ENCODE measurements at places on chromosomes 16 and 17. TPM values are rescaled to one million over a fixed set of nuclear protein-coding genes. Genes with fewer than 3 reads are reported as not detected.

GRCh38 chr16:22284637-22285036 is 12.6 kb upstream of the POLR3E start:
- peaks cover 9% of the 10 kb centered on the region for H3K4me1 ChIP-seq
- peaks cover 30% of the 10 kb centered on the region for H3K36me3 ChIP-seq
- peak overlapping the region; percentile 59 for H3K27ac ChIP-seq
- H3K4me3 ChIP-seq: no peak overlapping the region

DNA sequence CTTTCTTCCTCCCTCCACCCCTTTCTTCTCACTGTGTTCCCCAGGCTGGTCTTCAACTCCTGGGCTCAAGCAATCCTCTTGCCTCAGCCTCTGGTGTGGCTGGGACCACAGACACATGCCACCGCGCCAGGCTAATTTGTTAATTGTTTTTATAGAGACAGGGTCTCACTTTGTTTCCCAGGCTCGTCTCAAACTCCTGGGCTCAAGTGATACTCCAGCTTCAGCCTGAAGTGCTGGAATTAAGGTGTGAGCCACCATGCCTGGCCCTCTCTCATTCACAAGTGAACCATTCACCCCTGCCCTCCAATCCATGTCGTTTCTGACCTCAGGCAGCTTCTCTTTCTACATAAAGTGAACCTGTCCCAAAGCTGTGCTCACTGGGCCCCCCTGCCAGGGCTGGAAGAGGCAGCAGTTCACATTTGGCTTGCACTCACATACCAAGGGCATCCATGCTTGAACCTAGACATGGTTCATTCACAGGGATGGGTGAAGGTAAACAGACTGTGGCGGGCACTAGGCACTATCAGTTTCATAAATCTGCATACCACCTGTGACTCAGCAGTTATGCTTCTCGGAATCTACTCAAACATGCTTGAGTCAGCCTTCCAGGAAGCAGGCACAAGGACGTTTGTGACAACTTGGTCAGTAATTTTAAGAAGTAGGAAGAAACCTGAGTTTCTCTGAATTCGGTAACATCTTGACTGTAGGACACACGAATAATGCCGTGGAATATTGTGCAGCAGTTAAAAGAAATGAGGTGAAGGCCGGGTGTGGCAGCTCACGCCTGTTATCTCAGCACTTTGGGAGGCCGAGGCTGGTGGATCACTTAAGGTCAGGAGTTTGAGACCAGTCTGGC is 6.0 kb upstream of the RNF213 start:
- H3K27me3 ChIP-seq: no peaks in the 10 kb centered on the region
- DNase-seq: no peak
- peak overlapping the region; percentile 12 for H3K4me3 ChIP-seq
- peaks cover 2% of the 10 kb centered on the region for H3K36me3 ChIP-seq

SLC12A3 gene
- total RNA-seq: not detected

FOXJ1 gene
- total RNA-seq: 0.12 TPM
